GM12864 (cell line): ENCODE measurements at places on chromosomes 4 and X.

DNA sequence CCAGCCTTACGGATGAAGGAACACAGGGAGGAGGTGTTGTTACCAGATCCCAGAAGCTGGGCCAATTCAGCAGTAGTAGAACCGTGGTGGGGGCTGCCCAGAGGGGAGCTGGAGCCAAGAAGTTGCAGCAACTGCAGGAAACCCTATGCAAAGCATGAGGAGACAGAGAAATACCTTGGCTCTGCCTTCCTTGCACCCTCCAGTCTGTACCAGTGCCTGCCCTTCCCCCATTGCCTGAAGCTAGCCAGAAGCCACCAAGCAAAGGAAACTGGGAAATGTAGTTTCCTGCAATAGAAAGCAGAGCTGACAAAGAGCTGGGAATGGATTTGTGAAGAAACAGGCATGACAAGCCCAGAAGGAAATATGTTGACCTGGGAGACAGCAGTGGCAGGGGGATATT, 108.7 kb upstream of the FUNDC1 start:
- DNase-seq: no peak

DNA sequence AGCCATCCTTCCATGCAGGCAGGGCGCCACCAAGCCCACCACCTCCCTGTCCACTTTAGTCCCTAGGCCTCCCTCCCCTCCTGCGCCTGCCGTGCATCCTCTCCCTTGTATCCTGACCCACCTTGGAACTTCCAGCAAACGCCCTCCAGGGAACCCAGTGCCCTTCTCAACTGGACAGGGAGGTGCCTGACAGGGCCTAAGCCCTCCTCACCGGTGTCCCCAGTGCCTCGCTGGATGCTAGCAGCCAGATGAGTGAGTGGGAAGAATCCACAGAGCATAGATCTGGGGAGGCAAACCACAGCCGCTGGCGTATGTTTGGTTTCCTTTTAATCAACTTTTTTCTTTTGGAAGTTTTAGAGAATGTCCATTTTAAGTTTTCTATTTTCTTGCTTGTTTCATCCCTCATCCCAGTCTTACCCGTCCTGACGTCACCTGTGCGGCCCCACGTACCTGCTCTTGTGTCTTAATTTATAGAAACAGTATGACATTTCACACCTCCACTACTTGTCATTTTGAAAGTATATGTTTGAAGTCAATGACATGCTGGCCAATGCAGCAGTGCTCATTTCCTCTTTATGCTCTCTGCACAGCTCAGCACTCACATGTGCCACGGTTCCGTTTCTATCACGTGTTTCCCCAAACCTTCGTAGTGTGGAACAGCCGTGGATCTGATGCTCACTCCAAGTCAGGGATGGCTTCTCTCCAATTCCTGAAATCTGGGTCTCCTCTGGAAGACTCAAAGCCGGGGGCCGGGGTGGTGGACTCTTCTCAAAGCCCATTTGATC, 3.4 kb upstream of the HMX1 start:
- no peak for DNase-seq

- DNase-seq: no peak
Measured at GRCh38 chr4:100588076-100588475, 70.3 kb upstream of the EMCN start.

GRCh38 chr4:73742490-73743160, 2.3 kb downstream of the CXCL8 start:
- DNase-seq: no peak

DNA sequence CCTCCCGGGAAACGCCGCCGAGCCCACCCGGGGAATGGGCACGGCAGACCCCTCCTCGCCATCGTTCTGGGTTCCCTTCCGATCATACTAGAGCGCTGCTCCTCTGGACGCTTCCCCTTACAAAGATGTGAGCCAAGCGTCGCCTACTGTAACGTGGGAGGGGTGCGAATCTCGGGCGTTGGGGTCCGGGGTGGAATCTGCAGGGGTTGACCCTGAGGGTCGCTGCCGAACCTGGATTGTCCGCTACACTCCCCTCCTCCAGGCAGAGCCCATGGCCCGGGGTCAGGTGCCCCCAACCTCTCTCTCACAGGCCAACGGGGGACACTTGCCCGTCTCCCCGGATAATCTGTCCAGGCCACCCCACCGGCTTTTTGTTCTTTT, 13.8 kb downstream of the BCOR start:
- no peak for DNase-seq

DNA sequence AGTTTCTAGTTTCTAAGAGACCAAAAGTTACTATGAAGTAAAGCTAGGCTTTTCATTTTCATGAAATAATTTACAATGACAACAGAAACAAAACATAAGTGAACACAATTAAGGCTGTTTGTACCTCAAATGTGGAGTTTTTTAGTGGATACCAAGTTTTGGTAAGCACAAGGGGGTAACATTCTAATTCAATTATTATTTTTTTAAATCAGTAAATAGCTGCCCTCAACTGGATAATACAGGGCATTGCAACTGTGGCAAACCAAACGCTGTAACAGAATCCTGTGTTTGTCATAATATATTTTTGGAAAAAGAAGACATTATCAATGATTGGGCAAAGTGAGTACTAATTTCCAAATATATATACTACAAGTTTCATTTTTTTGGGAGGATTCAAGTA, 150.3 kb downstream of the FBXW7 start:
- no peak for DNase-seq

- no peak for DNase-seq
Measured at GRCh38 chr4:154942176-154942575, 161.1 kb downstream of the RBM46 start.

DNA sequence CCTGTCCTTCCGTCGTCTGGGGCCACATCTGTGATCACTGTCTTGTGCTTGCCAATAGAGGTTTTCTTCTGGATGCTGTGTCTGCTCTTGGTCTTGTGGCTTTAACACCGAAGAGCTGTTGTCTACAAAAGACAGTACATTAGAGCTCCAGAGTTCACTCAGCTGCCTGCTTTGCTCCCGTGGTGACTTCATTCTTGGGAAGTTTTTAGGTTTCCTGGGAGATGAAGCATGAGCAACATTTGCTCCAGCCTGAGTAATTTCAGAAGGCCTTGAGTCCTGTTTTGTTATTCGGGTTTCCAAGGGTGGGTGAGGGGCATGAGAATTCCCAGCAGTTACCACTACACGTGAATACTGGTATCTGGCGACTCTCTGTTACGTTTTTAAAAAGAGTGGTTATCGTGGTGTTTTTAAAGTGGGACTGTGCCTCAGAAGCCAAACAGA, 189.2 kb downstream of the SHROOM3 start:
- no peak for DNase-seq

DNA sequence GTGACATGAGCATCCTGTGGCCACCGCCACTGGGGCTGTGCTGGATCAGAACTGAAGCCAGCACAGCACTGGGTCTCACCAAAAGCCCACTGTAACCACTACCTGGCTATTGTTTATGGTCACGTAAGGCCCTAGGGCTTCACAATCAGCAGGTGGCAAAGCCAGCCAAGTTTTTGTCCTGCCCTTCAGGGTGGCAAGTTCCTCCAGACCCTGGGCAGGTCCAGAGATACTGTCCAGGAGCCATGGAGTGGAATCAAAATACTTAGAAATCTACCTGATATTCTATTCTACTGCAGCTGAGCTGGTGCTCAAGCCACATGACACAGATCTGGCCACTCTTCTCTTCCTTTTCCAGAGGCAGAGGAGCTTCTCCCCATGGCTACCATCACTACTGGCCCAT, 121.2 kb upstream of the CXXC4 start:
- no peak for DNase-seq

DNA sequence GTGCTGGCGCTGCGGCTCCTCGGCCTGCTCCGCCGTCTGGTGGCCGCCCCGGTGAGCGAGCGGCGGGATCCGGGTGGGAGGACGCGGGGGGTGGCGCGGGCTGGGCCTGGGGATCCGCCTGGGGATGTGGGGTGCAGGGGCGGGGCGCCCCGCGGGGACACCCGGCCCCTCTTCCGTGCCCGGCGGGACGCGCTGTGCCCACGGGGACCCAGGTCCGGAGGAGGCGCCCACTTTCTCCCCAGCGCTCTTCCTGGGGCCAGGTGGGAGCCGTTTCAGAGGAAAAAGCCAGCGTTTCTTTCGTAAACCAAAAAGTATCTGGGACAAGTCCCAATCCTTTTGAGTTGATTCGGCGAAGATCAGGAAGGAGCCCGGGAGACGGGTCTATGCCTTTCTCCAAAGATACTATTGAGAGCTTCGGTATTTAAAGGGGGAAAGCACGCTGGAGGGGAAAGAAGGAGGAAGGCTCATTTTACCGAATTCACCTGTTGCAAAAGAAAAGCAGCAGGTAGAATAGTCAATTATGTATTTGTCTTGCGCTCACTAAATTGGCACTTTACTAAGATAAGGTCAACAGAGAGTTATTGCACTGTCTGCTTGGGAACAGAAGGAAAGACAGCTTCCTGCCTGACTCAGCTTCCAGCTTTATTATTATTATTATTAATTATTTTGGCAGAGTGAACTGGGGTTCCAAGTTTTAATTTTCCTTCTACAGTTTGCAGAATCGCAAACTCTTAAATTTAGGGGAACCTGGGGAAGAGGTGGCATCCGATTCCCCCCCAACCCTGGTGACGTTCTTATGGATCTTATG, 81.5 kb upstream of the CD99 start:
- DNase-seq: no peak

DNA sequence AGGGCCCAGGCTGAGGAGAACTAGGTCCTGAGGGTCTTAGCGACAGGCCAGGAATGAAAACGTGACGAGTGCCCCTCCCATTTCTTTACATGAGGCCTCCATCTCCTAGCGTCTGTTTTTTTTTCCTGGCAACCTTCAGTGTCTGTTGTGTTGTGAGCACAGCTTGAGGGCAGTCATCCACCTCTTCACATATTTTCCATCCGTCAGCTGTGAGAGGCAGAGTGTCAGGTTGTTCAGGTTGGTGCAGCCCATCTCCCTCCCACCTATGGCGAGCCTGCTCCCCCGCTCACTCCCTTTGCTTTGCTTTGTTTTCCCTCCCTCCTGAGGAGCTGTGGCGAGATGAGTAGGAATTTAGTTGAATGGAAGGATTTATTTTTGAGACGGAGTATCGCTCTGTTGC, 51.7 kb upstream of the CHRNA9 start:
- no peak for DNase-seq

- DNase-seq: no peak
Measured at GRCh38 chr4:48262926-48263325, 6.7 kb downstream of the TEC start.

DNA sequence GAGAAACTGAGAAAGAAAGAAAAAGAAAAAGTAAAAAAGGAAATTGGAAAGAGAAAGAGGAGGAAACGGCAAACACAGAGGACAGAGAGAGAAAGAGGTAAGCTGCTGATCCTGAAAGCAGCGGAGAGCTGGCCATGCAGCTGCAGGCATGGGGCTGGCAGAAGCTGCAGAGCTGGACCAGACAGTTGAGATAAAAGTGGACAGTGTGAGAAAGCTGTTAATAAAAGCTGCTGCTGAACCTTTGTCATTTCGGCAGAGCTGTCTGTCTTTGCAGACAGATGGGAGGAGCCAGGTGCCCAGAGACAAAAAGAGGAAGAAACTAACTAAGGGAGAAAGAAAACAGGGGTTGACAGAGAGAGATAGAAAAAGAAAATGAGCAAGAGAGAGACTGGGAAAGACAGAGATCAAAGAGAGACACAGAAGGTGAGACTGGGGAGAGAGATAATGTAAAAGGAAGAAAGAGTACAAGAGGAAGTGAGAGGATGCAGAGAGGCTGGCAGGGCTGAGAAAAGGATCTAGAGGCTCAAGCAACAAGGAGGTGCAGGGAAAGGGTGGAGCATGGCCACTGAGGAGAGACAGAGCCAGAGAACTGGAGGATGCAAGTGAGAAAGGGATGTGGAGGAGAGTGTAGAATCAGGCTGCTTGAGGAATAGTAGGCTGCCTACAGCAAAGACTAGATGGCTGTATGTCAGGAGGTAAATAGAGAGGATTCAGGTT, 376.8 kb upstream of the FGF16 start:
- no peak for DNase-seq

DNA sequence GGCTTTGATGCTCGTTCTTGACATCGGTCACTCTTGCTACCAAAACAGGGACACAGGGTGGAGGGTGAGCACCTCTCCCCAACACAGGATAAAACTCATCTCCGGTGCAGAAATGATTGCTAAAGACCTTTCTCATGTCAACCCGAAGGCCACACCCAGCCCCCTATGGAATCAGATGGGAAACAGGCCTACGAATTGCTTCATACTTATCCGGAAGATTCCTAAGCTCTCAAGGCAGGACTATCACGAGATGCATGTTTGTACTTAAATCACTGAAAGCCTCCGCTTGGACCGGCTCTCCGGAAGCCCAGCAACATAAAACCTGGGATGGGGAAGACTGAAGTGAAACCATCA, 74.9 kb downstream of the MTMR1 start:
- no peak for DNase-seq

GRCh38 chrX:149495573-149496071, 9.5 kb downstream of the IDS start:
- no peak for DNase-seq

DNA sequence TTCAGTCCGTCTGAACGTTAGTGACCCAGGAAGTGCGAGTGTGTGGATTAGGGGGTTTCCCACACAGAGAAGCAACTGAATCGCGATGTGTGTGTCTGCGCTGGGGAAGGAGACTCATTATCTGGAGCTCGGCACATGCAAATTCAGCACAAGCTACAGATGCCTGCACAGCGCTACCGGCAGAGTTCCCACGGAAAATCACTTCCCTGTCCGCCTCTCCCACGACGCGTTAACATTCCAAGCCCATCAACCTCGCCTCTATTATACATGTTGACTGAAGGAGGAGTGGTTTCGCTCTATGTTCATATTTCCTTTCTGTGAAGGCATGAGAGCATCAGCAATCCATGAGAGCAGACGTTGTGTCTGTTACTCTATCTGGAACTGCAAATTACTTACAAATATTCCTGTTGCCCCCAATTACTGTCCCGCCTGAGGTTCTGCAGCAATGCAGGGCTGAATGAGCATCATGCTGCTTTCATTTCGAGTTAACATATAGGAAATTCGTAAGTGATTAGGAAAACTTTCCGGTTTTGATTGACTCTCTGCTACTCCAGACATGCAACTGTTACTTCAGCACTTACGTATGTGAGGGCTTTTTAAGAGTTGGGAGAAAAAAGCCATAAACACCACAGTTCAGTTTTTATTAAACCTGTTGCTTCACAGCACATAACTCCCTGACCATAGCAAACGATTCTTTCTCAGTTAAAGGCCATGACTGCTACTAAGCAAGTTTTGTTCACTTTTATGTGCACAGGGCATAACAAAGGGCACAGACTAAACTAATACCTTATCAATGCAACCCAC, 15.0 kb upstream of the MTNR1A start:
- DNase-seq: no peak
